Kidney epithelial cell (primary cell): ENCODE measurements at places on chromosomes 13 and 19.

- DNase-seq = no peak
Observed at GRCh38 chr19:17052439-17052838, 22.8 kb downstream of the HAUS8 start.

- DNase-seq = no peak
Observed at GRCh38 chr19:43526884-43527859, at the start of gene ETHE1. Gene ETHE1, minus strand, starts transcription at chr19:43527201. Its CDS starts 24 bp downstream, at chr19:43527177.

- DNase-seq = peak; percentile 76
Observed at GRCh38 chr19:43784241-43784980, 3.6 kb upstream of the KCNN4 start.

DNA sequence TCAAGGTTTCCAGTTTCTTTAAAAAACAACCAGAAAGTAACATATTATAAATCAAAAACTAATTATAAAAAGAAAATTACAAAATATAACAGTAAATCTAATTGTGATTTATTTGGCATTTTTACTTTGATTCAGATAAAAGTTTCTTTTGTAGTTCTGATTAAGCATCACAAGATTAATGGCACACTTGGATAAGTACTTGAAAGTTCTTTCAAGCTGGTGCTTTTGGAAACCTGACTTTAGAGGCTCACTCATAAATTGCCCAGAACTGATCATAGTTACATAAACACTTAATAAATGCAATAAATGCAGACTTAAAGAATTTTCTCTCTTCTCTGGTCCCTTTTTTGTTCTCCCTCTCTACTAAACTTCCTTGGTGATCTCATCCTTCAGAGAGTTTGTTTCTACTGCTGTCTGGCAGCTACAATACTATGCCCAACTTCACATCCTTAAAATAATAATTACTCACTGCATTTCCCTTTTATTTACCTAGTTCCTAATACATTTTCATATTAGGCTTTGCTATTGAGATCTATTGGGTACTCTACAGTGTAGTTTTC, 1417.0 kb downstream of the EFNB2 start:
- no peak for DNase-seq

DNA sequence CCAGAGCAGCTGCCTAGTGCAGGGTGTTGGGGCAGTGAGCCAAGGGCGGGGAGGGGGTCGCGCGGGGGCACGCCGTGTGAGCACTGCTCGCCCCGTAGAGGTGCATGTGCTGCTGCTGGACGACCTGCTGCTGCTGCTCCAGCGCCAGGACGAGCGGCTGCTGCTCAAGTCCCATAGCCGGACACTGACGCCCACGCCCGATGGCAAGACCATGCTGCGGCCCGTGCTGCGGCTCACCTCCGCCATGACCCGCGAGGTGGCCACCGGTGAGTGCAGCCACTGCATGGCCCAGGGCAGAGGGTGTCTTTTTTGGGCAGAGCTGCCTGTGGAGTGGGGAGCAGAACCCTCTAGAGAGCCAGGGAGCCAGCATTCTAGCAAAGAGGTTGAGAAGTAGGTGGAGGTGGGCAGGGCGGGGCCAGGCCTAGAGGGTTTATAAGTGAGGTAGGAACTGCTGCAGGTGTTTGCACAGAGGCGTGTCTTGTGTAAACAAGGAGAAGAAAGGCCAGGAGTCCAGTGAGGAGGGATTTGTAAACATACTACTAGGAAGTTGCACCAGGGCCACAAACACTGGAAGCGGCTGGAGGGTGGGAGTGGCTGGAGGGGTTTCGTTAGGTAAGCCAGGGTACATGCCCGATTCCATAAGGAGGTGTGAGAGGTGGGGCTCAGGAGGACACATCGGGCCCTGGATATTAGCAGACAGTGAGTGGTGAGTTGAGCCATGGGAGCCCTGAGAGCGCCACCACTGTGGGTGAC, 21.3 kb downstream of the ARHGEF1 start:
- DNase-seq = no peak
